Germinal center (tissue), 1 donor: ENCODE measurements at places on chromosomes 1 and 21.

DNA sequence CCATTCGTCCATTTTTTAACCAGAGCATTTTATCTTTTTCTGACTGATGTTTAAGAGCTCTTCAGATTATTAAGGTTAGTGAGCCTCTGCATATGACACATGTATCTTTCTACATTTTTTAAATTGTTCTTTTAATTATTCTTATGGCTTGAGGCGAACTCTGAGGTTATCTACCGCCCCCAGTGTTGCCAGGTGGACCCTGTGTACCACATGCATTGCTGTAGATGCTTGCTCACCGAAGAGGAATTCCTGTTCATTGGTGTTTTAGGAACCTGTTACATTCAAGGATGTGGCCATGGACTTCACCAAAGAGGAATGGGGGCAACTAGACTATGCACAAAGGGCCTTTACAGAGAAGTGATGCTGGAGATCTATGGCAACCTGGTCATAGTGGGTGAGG is 31.8 kb downstream of the ZNF684 start:
- DNase-seq: no peak

DNA sequence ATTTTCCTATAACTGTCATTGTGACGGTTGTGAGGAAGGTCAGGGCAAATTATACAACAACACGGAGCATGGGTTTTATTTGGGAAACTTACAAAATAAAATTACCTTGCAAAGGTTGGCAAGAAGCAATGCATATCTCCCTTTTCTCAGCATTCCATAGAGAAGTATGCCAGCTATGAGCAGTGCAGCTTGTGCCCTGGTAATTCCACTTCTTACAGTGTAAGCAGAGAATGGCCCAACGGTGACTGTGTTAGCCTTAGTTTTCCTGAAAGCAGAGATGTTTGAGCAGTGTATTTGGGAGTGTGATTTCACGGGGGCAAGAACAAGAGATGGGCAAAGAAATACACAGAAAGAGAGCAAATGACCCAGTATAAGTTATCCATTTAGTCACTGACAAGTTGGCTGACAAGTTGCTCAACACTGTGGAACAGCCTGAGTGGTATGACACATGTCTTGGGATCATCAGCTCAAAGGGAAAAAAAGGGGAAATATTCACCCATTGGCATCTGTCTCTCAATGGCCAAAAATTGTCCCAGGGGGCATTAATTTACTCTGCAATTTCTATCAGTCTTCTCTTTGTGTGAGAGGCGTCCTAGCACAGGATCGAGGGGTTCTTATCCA is 210.9 kb upstream of the NRIP1 start:
- DNase-seq: no peak

- no peak for DNase-seq
These were observed 52.4 kb upstream of the GJA5 start for GRCh38 chr1:147812799-147813198.

- no peak for DNase-seq
These were observed 22.0 kb downstream of the EIF2B3 start for GRCh38 chr1:44964396-44964795.

- DNase-seq: no peak
These were observed 72.4 kb downstream of the KCNJ15 start for GRCh38 chr21:38329162-38329561.
